NCI-H187 (cell line): ENCODE measurements at places on chromosomes 11 and 22.

DNA sequence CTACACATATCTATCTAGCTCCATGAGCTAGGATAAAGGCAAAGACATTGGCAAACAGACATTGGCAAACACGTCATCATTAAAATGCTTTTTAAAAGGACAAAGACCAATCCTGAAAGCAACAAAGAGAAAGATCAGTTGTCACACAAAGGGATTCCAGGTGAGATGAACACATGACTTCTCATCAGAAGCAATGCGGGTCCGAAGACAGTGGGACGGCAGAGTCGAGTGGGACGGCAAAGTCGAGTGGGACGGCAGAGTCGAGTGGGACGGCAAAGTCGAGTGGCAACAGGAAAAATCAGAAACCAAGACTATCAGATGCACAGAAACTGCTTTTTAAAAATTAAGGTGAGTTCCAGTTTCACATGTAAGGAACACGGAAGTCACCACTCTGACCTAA, 609.5 kb downstream of the BRD1 start:
- DNase-seq = no peak

- no peak for DNase-seq
Measured at GRCh38 chr11:28878025-28878424, 769.8 kb downstream of the METTL15 start.

GRCh38 chr11:67082071-67082791, 25.6 kb downstream of the RHOD start:
- DNase-seq = no peak

DNA sequence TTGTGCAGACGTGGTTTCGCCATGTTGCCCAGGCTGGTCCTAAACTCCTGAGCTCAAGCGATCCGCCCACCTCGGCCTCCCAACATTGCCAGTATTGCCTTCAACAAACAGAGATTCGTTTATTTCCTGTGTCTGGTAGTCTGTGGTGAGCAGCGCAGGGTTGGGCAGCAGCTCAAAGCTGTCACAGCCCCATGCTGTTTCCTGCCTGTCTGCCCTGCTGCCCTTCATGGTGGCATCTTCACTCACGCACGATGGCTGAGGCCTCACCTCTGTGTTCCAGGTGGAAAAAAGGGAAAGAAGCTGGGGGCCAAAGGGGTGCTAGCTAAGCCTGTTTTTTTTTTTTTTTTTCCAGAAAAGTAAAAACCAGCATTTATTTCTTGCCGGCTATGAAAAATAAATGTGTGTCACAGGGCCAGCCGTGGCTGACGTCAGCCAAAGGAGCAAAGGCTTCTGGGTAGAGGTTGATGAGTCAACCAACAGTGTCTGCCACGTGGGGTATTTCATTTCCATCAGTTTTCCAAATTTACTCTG, 28.8 kb downstream of the TBC1D22A start:
- DNase-seq = no peak

DNA sequence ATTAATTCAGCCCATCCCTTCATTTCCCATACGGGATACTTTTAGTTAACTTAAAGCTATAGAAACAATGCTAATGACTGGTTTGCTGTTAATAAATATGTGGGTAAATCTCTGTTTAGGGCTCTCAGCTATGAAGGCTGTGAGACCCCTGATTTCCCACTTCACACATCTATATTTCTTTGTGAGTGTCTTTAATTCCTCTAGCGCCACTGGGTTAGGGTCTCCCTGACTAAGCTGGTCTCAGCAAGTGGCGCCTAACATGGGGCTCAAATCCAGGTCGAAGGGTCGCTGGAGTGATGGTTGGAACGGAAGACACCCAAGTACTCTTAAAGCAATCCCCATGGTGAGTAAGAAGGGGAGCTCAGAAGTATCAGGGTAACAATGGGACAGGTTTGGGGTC, 14.4 kb upstream of the OOSP1 start:
- no peak for DNase-seq

DNA sequence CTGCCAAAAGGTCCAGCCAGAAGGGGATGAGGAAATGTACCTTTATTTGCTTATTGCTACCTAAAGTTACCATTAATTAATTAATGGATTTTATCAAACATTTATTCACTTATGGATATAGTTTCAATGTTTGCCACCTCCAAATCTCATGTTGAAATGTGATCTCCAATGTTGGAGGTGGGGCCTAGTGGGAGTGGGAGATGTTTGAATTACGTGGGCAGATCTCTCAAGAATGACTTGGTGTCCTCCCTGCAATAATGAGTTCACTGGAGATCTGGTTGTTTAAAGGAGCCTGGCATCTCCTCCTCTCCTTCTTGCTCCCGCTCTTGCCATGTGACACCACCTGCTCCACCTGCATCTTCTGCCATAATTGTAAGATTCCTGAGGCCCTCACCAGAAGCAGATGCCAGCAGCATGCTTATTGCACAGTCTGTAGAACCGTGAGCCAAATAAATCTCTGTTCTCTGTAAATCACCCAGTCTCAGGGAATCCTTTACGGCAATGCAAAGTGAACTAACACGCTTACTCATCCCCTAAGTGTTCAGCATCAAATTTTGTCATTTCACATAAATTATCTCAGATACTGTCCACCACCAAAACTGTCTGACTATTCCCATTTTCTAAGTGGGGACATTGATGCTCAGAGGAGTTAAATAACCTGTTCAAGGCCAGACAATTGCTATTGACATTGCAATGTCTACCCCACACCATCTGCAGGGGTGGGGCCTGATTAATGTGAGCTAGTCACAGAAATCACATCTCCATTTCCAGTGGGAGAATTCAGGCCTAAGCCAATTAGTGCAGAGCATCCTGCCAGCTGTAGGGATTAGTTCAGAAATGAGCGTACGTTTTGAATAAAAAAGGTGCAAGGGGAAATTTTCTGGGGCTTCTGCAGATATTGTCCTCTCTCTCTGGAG, 51.6 kb upstream of the SYN3 start:
- DNase-seq = no peak

DNA sequence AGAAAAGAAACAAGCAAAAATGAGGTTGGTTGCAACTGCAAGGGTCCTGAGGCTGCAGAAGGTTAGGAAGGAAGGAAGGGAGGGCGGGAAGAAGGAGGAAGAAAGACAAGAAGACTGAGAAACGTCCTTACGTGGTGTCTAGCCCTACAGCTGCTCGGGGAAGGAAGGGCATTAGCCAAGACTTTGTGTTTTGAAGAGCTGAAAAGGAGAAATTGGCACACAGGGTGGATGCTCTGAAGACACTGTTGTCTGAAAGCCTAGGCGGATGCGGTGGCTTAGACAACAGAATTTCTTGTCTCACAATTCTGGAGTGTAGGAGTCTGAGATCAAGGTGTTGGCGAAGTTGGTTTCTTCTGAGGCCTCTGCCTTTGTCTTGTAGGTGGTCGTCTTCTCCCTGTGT, 60.7 kb downstream of the MCM5 start:
- no peak for DNase-seq

DNA sequence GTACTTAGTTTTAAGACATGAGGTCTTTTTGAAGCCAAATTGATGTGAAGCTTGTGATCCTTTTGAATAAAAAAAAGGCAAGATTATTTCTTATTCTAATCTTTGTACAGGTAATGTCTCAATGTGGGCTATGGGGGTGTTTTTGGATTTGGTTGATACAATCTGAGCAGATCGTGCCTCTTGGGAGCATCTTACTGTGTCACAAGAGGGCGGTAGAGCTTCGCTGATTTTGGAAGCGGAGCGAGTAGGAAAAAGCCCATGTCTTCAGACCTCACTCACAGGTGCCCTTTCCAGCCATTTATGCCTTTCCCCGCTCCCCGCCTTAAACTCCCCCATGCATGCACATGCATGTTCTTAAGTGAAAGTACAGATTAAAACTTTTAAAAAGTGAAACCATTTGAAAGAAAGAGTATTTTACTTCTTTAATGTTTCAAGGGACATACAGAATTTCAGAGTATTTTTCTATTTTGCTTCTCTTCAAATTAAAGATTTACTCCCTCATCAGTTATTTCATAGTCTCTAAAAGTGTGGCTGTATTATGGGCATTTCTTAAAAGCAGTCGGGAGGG, 18.8 kb downstream of the DDX25 start:
- DNase-seq = peak; percentile 20

DNA sequence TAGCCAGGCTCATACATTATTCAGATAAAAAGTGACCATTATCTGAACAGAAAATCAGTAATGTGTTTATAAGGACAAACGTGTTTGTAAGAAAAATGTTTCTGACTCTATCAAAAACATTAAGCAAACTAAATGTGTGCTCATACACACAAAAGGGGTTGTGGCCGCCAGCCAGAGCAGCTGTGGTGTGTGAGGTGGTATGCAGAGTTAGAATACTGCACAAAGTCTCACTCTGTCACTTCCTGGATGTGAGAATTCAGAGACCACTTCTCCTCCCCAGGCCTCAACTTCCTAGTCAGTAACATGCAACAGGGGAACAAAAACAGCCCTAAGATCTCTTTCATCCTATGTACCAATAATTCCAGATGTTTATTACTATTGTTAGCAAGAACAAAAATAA, 9.4 kb downstream of the OR5B21 start:
- no peak for DNase-seq

DNA sequence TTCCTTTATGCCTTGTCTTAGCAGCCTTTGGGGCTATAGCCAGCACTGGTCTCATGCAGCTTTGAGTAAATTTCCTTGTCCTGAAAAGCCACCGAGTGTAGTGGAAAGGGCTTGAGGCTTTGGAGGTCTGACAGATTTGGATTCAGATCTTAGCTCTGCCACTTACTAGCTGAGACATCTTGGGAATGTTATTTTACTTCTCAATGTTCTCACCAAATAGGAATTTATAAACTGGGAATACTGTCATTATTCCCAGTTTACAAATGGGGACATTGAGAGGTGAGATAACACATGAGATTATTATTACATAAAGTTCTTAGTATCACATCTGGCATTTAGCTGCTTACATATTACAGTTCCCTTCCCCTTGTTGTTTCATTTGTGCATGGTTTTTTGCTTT, 95.5 kb downstream of the COMMD9 start:
- DNase-seq = no peak

- no peak for DNase-seq
Measured at GRCh38 chr11:119479685-119480275, 56.8 kb upstream of the THY1 start.

GRCh38 chr22:18121954-18122554, 11.4 kb downstream of the TUBA8 start:
- DNase-seq = no peak

GRCh38 chr11:118907051-118908042, 18.4 kb downstream of the BCL9L start:
- DNase-seq = peak; percentile 72

DNA sequence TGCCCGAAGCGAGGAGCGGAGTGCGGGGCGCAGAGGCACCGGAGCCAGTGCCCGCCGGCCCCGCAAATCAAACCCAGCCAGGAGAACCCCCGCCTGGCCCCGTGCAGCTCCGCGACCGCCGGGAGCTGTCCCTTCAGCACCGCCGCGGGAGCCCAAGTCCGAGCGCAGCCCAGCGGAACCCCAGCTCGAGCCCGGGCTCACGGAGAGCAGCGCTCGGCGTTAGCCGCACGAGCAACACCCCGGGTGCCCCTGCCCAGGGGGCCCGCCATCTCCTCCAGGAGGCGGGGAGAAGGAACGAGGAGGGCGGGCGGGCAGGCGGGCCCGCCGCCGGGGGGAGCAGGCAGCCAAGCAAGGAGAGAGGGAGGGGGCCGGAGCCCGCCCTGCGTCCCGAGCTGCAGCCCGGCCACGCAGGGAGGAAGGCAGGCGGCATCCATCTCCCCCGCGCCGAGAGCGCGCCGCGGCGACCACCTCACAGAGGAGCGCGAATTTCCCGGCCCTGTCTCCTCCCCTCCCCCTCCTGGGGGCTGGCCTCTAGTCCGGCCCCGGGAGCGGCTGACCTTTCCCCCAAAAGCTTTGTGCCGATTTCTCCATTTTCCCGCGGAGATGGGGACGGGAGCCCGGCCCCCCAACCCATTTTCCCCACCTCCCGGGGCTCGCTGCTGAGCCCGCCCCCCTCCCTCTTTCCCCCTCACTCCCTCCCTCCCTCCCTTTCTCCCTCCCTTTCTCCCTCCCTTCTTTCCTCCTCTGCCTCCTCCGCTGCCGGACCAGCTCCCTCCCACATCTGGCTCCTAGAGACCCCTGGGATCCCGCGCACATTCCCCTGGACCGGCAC, 621 bp downstream of the KCNC1 start:
- DNase-seq = no peak
